ENCODE measurements at places on chromosomes 3 and 15. TPM values are rescaled to one million over a fixed set of nuclear protein-coding genes. Genes with fewer than 3 reads are reported as not detected.

Gene AHSG
- not detected for total RNA-seq

Gene MYO1E
- total RNA-seq: 60.3 TPM

Gene BCHE
- not detected for total RNA-seq

Gene LRRC49
- total RNA-seq: 0.66 TPM

Gene TERB2
- total RNA-seq: not detected

Gene MYL3
- not detected for total RNA-seq

DNA sequence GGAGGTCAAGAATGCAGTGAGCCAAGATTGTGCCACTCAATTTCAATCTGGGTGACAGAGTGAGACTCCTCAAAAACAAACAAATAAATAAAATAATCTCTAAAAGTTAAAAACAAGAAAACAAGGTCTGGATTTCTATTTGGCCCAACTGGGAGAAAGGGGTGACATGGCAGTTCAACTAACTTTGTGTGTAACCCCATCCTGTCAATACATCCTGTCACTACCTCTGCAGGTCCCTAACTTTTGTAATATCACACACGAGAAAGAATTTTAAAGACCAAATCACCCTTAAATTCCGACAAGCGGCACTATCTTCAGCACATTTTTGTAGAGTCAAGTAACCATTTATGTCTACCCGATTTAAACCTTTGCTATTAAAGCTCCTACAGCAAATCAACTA lies 10.2 kb downstream of the SLTM start:
- DNase-seq: no peak

- DNase-seq: no peak
Measured at GRCh38 chr15:40282869-40283614, at the start of gene ANKRD63. Gene ANKRD63 (minus strand): TSS chr15:40283064. CDS start chr15:40282586, 478 bp downstream.

DNA sequence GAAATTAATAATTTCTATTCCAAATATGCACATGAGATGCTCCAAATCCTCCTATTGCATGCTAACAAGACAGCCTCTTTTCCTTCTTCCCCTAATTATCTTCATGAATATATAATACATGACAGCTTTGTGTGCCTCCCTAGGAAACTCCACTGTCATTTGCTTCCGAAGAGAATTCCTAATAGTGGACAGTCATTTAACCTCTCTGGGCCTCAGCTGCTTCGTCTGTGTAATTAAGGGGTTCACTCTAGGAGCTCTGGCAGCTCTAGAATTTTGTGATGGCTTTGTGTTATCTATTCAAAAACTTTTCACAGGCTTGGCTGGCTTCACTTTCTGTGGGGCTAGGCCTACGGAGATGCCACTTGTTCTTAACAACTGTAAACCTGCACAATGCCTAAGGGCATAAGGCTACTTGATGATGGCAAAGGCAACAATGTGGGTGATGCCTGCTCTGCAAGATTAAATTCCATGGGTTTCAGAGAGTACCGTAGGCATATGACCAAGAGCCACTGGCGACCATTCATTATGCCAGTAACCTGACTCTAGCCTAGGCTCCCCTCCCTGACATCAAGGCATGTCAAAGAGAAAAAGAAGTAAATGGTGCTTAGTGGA lies 333.8 kb upstream of the UMPS start:
- no peak for DNase-seq

DNA sequence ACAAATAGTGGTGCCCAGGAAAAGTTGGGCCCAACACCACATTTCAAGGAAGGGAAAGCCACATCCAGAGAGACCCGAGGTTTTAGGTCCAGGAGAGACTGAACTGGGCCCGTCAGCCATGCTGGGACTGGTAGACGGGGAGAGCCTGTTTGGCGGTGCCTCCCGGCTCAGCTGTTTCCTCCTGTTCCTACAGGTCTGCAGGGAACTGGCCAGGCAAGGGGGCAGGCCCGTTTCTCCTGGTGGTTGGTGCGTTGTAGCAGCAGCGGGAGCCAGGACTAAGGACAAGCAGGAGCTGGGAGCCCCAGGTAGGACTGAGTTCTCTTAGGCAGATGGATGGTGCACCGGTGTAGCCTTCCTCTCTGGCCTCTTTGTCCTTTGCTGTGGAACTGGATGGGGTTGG lies 3.9 kb downstream of the PRKCD start:
- DNase-seq: no peak

GRCh38 chr15:49103002-49103401 lies 52.4 kb downstream of the COPS2 start:
- no peak for DNase-seq

DNA sequence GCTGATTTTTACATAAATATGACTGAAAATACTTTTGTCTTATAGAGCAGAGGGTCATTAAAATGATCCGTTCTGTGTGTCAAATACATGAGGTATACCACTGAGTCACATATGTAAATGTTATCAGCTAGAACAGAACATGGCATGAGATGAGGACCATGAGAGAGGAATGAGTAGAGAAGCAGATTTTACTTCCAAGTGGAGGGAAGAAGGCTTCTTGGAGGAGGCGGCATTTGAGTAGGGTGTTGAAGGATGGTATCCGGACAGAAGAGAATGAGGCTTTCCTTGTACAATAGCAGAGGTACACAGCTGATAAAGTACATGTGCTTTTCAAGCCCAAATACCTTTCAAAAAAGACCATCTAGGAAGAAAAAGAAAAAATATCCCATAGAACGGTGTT lies 4.8 kb downstream of the LIPC start:
- DNase-seq: no peak

GRCh38 chr3:61627768-61628185 lies 66.4 kb downstream of the PTPRG start:
- DNase-seq: no peak

- no peak for DNase-seq
Measured at GRCh38 chr3:21654662-21655061, 96.3 kb downstream of the ZNF385D start.

GRCh38 chr3:50003824-50004223 lies 63.9 kb downstream of the RBM6 start:
- no peak for DNase-seq

- no peak for DNase-seq
Measured at GRCh38 chr3:46715507-46716175, 2.0 kb downstream of the PRSS50 start.

DNA sequence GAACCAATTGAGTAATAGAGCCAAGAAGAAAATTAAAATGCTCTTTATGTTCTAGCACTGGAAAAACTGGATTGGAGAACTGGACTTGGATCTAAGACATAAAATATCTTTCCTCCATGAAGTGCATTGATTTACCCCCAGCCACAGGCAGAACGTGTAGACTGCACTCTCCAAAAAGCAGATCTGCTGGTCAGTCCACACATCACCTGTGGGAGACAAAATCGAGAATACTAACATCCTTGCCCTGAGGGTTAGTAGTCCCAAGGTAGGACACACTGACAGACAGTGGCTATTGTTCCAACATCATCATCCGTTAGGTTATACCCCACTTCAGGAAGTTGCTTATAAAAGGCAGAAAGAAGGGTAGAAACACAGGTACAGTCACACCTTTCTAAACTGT lies 257.1 kb upstream of the STT3B start:
- no peak for DNase-seq
